Large intestine (tissue), 12 donors: ENCODE measurements at places on chromosomes 7 and 10.

DNA sequence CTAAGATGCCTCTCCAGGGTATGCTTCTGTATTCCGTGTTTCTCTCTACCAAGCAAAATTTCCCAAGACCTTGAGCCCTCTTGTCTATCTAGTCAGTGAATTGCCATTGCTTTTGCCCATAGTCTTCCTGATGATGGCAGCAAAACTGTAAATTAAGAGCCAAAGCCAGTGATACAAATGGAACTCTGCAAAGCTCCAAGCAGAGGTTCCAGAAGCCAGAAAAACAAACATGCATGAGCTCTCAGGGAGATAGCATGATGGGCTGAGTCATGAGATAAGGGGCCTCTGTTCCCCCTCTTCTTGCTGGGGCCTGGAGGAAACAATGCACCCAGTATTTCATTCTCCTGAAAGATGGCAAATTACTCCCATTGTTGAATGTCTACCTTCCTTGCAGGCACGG is 24.7 kb downstream of the LSMEM1 start:
- DNase-seq: no peak

DNA sequence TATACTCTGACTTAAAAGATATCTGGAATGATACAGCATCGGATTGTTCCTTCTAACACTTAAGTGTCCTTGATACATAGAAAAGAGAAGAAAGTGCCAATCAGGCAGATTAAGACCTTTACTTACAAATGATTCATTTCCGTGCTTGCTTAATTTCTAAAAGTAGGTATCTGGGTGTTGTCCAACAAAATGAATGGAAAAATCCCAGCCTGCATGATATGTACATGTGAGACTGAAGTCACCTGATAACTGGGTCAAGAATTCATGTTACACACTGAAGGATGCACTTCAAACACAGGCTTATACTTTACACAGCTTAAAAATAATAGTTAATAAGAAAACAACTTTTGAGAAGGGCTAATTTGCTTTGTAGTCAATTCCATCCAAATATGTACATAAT is 25.2 kb upstream of the PLXDC2 start:
- no peak for DNase-seq

GRCh38 chr10:108615576-108616320 is 1307.6 kb downstream of the XPNPEP1 start:
- no peak for DNase-seq

- peak; percentile 67 for DNase-seq
These were observed 36.3 kb downstream of the TRIL start for GRCh38 chr7:28921822-28922221.

- no peak for DNase-seq
These were observed 108.5 kb downstream of the ARHGAP12 start for GRCh38 chr10:31820096-31820495.

- DNase-seq: no peak
These were observed 204.4 kb downstream of the KLF6 start for GRCh38 chr10:3580565-3580964.

DNA sequence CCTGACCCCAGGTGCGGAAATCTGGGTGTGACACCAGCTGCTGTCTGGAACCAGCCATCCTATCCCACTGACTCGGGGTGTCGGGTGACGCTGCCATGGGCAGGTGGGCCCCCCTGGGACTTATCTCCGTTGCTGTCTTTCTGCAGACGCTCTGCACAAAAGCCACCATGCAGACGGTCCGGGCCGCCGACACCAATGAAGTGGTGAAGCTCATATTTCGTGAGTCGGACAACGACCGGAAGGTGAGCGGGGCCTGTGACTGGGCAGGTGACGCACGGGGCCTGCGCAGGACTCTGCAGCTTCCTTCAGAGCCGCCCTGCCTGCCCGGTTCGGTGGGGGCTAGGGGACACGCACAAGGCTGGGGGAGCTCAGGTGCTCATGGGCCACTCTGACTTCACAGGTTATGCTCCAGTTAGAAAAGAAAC is 36.6 kb downstream of the NKX6-2 start:
- DNase-seq: no peak
